Left cardiac atrium (tissue), 4 donors: ENCODE measurements at places on chromosomes 2 and 18. TPM values are rescaled to one million over a fixed set of nuclear protein-coding genes. Genes with fewer than 3 reads are reported as not detected.

DNA sequence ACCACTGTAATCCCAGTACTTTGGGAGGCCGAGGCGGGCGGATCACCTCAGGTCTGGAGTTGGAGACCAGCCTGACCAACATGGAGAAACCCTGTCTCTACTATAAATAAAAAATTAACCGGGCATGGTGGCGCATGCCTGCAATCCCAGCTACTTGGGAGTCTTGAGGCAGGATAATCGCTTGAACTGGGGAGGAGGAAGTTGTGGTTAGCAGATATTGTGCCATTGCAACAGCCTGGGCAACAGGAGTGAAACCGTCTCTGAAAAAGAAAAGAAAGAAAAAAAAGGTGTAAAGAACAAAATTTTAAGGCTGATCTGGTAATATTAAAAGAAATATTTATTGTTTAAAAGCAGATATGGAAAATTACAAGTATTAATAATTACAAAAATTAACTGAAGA lies 29.7 kb downstream of the ZNF804A start:
- no peak for DNase-seq

AGXT gene
- total RNA-seq: 0.24 TPM

DNA sequence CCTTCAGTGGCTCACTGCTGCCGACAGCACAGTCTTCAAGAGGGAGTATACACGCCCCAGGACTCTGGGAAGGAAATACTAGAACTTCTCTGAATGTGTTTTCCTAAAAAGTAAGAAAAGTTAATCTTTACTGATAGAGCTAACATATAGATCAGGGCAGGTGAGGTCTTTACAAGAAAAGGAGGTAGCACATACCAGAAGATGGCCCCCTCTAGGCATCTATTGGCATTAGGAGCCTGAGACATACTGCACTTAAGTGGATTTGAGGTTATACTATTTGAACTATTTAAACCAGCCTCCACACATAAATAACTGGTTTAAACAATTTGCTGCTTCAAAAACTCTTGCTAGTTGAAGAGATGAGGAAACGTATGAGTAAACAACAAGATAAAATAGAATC lies 406.1 kb downstream of the SETBP1 start:
- DNase-seq: no peak

GRCh38 chr2:150495993-150496627 lies 8.6 kb upstream of the RND3 start:
- DNase-seq: no peak

DNA sequence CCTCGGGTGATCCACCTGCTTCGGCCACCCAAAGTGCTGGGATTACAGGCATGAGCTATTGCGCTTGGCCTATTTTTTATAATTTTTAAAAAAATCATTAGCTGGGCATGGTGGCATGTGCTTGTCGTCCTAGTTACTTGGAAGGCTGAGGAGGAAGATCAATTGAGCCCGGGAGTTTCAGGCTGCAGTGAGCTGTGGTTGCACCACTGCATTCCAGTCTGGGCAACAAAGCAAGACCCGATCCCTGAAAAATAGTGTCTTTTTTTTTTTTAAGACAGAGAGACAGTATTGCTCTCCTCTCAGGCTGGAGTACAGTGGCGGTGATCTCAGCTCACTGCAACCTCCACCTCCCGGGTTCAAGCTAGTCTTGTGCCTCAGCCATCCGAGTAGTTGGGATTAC lies 4.8 kb downstream of the SSB start:
- no peak for DNase-seq

UNC80 gene
- not detected for total RNA-seq

NT5C1B gene
- total RNA-seq: not detected
